ENCODE measurements at places on chromosomes 7 and 10. TPM values are rescaled to one million over a fixed set of nuclear protein-coding genes. Genes with fewer than 3 reads are reported as not detected.

HKDC1 gene
- total RNA-seq: 0.30 TPM

IGFBP3 gene
- not detected for total RNA-seq

ASAH2 gene
- 3.0 TPM for total RNA-seq

C10orf53 gene
- not detected for total RNA-seq

TRIM74 gene
- total RNA-seq: not detected

DNA sequence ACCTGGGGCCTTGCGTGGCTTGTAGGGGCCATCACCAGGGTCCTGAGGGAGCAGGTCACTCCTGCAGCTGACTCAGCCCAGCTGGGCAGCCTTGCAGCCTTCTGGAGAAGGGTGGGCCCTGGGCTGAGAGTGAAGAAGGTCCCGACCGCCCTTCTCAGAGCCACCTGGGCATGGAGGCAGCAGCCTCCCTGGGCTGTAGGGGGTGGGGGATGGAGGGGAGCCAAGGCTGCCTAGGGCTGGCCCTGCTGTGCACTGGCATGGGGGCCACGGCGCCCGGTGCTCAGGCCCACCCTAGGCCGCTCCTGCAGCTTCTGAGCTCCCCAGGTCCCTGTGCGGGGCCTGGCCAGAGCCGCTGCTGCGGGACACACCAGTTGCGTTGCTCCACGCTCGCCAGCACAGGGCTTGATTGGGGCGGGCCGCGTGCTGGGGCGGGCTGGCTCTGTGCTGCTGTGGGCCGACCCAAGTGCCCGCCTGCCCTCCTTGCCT is 63.6 kb upstream of the NKX6-2 start:
- DNase-seq: no peak

DNA sequence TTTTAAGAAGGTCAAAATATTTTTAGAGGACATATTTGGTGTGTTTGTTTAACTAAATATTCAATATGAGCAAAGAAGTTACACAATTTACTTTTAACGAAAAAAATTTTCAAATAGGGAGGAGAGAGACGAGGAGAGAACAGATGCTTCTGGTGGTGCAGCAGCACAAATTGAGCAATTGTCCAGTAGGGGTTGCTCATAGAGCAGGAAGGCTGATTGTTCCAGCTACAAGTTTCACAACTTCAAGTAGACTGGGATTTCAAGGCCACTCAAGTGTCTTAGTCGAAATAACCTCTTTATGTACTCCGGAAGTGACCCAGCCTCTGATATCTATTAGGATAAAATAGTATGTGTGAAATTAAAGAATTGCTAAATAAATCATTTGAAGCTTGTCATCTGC is 197.9 kb downstream of the HDAC9 start:
- peak; percentile 58 for DNase-seq

DNA sequence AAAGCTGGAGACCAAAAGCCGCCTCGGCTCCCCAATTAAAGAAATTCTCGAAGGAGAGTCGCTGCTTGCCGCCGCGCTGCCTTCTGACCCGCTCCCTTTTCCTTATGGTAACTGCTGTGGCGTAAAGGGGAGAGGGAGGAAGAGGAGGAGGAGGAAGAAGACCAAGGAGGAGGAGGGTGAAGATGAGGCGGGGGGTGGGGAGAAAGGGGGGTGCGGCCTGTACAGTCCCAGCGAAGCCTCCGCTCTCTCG is 388 bp downstream of the CNOT4 start:
- peak; percentile 75 for DNase-seq

GRCh38 chr10:44416936-44417335 is 32.0 kb upstream of the CXCL12 start:
- no peak for DNase-seq

DNA sequence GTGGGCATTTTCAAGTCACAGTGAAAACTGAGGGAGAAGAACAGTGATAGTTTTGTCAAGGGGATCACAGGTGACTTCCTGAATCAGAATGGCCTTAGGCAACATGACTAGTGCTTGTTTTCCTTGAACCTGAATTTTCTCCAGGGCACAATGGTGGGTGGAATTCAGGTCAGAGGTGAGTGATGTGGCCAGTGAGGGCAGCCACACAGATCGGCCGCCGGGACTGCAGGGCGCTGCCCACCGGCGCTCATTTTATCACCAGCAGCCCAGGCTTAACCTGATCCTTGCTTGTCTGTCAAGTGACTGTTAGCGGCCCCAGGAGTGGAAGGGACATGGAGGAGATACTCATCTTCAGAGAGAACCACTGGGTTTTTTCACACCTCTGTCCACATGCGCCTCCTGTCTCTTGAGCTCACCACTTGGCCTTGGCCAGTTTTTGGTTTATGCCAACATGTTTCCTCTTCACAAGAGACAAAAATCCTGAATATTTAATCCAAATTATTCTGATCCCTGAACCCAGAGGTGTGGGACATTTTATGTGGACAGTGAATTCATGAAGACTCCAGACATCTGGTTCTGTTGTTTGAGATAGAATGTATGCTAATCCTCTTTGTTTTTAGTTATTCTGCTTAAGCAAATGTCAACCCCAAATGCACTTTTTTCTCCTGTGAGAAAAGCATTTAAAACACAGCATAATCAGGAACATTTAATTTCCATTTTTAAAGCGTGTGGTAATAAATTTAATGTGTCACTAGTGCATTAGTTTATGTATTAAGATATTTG is 108.7 kb downstream of the DOCK1 start:
- no peak for DNase-seq

DNA sequence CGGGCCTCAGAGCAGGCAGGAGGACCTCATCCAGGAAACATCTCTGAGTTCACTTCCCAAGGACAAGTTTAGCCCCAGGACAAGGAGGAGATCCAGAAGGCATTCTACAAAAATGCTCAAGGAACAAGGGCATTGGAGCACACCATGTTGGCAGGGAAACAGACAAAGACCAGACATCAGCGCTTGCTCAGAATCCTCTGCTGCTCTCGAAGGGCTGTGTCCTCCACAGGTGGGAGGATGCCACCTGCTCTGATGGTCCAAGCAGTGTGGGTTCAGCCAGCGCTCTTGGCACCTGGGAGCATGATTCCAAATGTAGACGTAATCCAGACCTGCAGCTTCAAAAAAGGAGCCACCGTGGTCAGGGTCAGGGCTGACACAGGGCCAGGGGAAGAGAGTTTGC is 160.7 kb downstream of the DPP6 start:
- DNase-seq: no peak

DNA sequence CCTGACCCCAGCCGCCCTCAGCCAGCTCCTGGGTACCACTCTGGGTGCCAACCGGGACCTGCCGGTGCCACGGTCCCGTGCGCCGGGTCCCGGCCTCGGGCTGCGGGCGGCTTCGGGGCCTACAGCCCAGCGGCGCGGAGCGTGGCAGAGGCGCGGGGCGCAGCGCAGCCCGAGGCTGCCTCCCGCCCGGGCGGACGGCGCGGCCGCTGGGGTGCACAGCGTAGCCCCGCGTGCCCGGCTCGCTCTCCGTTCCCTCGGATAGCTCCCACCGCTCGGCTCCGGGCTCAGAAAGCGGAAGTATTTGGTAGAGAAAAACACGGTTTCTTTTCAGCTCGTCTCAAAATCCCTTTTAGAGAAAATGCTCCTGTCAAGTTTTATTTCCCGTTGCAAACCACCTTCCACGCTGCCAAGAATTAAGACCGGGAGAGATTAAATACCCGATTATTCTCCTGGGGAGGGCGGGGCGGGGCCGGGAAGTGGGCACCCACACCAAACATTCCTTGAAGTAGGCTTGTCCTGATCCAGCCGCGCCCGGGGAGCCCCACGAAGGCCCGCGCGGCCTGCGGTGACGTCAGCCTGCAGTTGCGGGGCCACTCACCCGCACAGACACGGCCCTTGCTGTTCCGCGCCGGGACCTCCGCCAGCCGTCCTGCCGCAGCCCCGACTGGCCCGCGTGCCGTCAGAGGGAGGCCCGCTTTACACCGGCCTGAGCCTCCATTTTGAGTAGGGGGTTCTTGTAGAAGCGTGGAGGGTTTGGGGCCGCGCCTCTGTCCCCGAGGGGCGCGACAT is 7.2 kb downstream of the HOXA13 start:
- no peak for DNase-seq

DNA sequence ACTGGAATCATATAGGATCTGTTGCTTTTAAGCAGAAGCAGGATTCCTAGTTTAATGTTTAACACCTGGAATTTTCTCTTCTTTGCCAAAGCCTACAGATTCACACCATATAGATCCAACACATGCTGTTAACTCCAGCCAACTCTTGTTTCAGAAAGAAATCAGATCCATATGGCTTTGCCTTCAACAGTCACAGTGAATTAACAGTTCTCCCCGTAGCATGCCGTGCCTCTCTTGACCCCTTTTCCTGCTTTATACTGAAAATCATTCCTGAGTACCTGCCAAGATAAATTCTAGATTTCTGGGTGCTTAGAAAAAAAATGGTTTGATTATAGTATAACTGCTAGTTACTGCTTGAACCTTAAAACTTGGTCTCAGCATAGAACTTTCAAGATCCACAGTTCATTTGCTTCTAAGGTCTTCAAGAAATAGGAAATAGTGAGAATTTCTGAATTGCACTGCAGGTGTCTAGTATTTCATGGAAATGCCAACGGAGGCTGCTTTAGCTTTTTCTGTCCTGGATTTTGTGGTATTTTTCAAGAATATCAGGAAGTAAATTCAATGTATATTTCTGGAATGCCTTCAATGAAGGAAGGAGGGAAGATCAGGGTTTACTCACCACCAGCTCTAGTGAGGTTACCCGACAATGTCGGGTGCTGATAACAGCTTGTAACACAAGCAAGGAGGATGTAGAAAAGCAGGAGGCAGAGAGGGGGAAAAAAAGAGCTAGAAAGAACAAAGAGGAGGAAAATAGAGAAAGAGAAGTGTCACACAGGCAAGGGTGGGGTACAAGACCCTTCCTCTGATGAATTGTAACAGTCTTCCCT is 6.6 kb downstream of the AASS start:
- DNase-seq: peak; percentile 49

DNA sequence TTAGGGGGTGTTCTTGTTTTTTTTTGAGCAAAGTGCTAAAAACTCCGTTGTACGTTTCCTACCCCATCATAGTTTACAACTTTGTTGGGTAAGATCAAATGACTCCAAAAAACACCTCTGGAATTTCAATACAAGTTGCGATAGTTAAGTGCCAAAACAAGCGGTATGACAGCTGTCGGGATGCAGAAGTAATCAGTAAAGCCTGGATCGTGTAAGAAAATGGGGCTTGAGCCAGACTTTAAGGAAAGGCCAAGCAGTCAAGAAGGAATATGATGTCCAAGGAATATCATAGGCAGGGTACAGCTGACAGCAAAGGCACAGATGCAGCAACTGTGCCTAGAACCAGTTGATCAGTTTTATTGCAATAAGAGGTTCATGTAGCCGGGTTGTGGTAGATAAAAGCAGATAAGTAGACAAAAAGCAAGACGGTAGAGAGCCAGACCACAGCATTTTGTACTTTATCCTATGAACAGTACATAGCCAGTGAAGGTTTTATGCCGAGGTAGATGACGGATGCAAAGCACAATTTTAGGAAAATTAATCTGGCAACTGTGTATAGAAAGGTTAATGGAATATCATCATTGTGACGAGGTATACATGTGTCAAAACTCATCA is 45.5 kb downstream of the UBE2H start:
- DNase-seq: no peak

GRCh38 chr7:70014472-70015177 is 416.4 kb downstream of the AUTS2 start:
- DNase-seq: no peak
